Activated naive CD4-positive, alpha-beta T cell treated with anti-CD3 and anti-CD28 coated beads, Interleukin-2, amount 10 ng/mL, durations not matched to agents 7 days and 5 days (primary cell): ENCODE measurements at places on chromosomes 1 and 21.
A peak's percentile ranks its signal among the peaks of the same experiment; 100 is the strongest.

- no peak overlapping the region for H3K4me3 ChIP-seq
- no peaks in the 10 kb centered on the region for H3K27me3 ChIP-seq
- DNase-seq = no peak
- no peaks in the 10 kb centered on the region for H3K4me1 ChIP-seq
Measured at GRCh38 chr21:28151758-28152157, 840.9 kb downstream of the LTN1 start.

- no peak for DNase-seq
- no peaks in the 10 kb centered on the region for H3K36me3 ChIP-seq
- H3K4me3 ChIP-seq = no peak overlapping the region
- no peaks in the 10 kb centered on the region for H3K4me1 ChIP-seq
- H3K27me3 ChIP-seq = no peaks in the 10 kb centered on the region
Measured at GRCh38 chr1:107776900-107777663, 187.9 kb downstream of the VAV3 start.

GRCh38 chr1:79845936-79846335, 839.4 kb upstream of the ADGRL4 start:
- no peak for DNase-seq
- H3K27ac ChIP-seq = no peak overlapping the region
- H3K36me3 ChIP-seq = no peaks in the 10 kb centered on the region
- no peaks in the 10 kb centered on the region for H3K27me3 ChIP-seq

DNA sequence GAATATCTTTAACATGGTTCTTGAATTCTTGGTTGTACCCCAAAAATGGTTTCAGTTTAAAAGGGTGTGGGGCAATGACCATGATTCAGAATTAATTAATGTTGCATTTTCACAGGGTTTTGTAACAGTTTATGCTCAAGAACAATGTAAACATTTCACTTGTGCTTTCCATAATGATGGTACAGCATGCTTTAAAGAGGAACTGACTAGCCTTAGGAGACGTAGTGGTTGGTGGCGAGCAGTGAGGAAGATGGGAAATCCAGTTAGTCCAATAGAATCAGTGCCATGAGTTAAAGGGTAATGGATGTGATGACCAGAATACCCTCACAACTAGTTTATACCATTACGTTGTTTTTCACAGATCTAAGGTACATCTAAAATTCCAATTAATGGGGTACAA, 138.0 kb downstream of the HS2ST1 start:
- no peaks in the 10 kb centered on the region for H3K27me3 ChIP-seq
- H3K4me1 ChIP-seq = peaks cover 5% of the 10 kb centered on the region
- peaks cover 3% of the 10 kb centered on the region for H3K36me3 ChIP-seq

- peaks cover 3% of the 10 kb centered on the region for H3K27me3 ChIP-seq
- H3K27ac ChIP-seq = no peak overlapping the region
- H3K36me3 ChIP-seq = no peaks in the 10 kb centered on the region
- no peaks in the 10 kb centered on the region for H3K4me1 ChIP-seq
Measured at GRCh38 chr1:223271085-223271781, 92.7 kb downstream of the SUSD4 start.

- H3K36me3 ChIP-seq = no peaks in the 10 kb centered on the region
- H3K4me3 ChIP-seq = no peak overlapping the region
- no peaks in the 10 kb centered on the region for H3K4me1 ChIP-seq
Measured at GRCh38 chr1:203378556-203379245, 27.8 kb upstream of the FMOD start.

GRCh38 chr1:217917281-217917887, 286.2 kb downstream of the SPATA17 start:
- no peak overlapping the region for H3K27ac ChIP-seq
- no peaks in the 10 kb centered on the region for H3K36me3 ChIP-seq
- no peak overlapping the region for H3K4me3 ChIP-seq
- no peak for DNase-seq

- H3K36me3 ChIP-seq = no peaks in the 10 kb centered on the region
- no peak for DNase-seq
- no peak overlapping the region for H3K4me3 ChIP-seq
- H3K4me1 ChIP-seq = no peaks in the 10 kb centered on the region
Measured at GRCh38 chr21:38255571-38256117, 1.1 kb upstream of the KCNJ15 start.

- H3K36me3 ChIP-seq = no peaks in the 10 kb centered on the region
- no peaks in the 10 kb centered on the region for H3K4me1 ChIP-seq
- no peak overlapping the region for H3K4me3 ChIP-seq
- no peak overlapping the region for H3K27ac ChIP-seq
- DNase-seq = peak; percentile 36
Measured at GRCh38 chr1:119549719-119550132, 42.7 kb downstream of the HSD3B1 start.

DNA sequence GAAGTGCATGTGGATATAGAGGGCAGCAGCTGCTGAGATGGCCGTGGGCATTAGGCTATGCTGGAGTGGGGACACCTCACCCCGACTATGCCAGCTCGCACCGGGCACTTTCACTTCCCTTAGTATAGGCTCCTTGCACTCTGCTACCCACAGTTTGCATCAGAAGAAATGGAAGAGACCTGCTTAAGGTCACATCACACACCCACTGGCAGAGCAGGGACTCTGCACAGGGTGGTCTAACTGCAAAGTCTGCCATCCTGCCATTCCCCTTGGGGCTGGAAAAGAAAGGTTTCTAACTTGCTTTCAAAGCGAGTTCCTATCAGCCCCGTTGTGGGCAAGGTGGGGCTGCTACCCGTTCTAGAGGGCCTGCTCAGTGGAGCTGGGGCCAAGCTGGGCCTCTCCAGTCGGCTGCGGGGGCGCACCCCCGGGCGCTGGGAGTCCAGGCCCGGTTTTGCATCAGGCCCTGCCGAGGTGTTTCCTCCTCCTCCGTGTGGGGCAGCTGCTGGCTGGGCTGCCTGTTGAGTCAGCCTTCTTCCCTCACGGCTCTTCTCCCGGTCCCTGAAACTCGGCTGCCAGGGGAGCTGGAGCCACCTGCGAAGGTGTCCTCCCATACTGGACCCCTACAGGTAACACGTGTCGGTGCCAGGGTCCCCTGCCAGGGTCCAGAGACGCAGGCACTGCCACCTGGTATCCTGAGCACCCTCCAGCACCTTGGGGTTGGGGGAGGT, at the start of gene SYTL1:
Gene SYTL1 (plus strand): TSS at position 498 of the 728 bp plus-strand sequence. CDS start 3,313 bp downstream, outside the sequence.
- H3K4me3 ChIP-seq = peak within 1 kb of the TSS; percentile 90
- H3K36me3 ChIP-seq = peaks cover 41% of the 10 kb centered on the region
- peak; percentile 81 for DNase-seq
- no peaks in the 10 kb centered on the region for H3K27me3 ChIP-seq
- H3K27ac ChIP-seq = peak within 1 kb of the TSS; percentile 90
